ENCODE measurements at places on chromosomes 7 and 10. TPM values are rescaled to one million over a fixed set of nuclear protein-coding genes. Genes with fewer than 3 reads are reported as not detected.

DNA sequence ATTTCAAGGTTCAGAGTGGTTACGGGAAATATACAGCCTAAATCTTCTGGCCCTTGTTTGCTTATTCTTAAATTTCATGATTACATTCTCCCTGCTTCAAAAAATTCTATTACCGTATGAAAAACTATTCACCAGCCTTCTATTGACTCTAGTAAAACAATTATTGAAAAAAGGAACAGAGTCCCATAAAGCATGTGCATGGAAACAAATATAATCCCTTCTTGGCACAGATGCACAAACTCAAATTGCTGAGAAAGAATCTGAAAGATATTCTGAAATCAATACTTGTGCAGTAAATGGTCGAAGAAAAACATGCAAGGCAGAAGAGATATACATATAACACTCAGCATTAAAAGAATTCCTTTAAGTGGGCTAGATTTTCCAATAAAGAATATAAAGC is 83.6 kb downstream of the LRRN3 start:
- no peak for DNase-seq

GRCh38 chr10:27742195-27743011 is 3.2 kb downstream of the MKX start:
- peak; percentile 72 for DNase-seq

- DNase-seq, result no peak
These were observed 24.6 kb upstream of the FAM170B start for GRCh38 chr10:49158404-49158803.

- peak; percentile 7 for DNase-seq
These were observed 12.0 kb upstream of the UBE2D1 start for GRCh38 chr10:58322835-58323209.

The GJD4 gene
- not detected for total RNA-seq

- peak; percentile 42 for DNase-seq
These were observed 19.6 kb upstream of the GPR37 start for GRCh38 chr7:124784879-124785818.

GRCh38 chr7:37230221-37230620 is 218.4 kb downstream of the ELMO1 start:
- DNase-seq, result no peak

The BTRC gene
- total RNA-seq, result 6.4 TPM

GRCh38 chr7:129307592-129307991 is 82.8 kb downstream of the AHCYL2 start:
- no peak for DNase-seq

DNA sequence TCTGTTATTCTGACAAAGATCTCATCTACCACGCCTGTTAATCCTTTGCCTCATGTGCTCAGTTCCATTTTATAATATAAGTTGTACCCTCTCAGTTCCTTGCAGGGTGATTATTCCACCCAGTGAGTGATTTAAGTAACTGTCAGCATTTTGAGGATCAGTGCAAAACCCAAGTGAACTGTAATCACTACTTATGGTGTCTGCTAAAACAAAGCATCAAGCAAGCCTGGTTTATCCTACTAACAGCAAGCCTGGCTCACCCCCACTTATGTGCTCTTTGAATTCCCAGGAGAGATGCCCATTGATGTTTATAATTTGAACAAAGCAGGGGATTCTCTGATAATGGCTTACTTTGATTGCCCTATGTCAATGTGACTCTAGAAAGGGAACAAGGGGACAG is 186.8 kb upstream of the LRGUK start:
- no peak for DNase-seq

The CDHR1 gene
- not detected for total RNA-seq

The ZNF365 gene
- total RNA-seq, result 3.2 TPM

The TMEM130 gene
- 0.37 TPM for total RNA-seq

The MET gene
- total RNA-seq, result 199 TPM

The SYT15 gene
- 0.05 TPM for total RNA-seq

DNA sequence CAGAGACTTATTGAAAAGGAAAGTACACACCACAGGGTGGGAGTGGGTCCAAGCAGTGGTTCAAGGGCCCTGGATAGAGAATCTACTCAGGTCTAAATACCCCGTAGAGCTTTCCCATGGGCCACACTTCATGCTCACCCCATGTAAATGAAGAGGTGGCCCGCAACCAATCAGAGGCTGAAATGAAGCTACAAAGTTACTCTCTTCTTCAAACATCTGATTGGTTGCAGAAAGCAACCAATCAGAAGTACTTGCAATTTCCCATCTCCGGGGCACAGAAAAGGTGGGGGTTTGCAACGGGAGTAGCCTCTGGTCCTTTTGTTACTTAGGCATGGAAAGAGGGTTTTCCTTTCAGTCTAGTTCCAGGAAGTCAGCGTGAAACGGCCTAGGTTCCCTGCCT is 15.2 kb upstream of the GALNTL5 start:
- no peak for DNase-seq

- no peak for DNase-seq
These were observed 1072.9 kb downstream of the REEP3 start for GRCh38 chr10:64594072-64594471.

GRCh38 chr10:55212051-55212450 is 411.0 kb upstream of the PCDH15 start:
- DNase-seq, result no peak

- peak; percentile 41 for DNase-seq
These were observed 117.9 kb downstream of the NPY start for GRCh38 chr7:24401628-24402593.

The PHYH gene
- total RNA-seq, result 7.2 TPM

GRCh38 chr10:85531706-85532105 is 834.9 kb downstream of the GRID1 start:
- no peak for DNase-seq

GRCh38 chr7:133070562-133070961 is 11.3 kb downstream of the CHCHD3 start:
- DNase-seq, result no peak

DNA sequence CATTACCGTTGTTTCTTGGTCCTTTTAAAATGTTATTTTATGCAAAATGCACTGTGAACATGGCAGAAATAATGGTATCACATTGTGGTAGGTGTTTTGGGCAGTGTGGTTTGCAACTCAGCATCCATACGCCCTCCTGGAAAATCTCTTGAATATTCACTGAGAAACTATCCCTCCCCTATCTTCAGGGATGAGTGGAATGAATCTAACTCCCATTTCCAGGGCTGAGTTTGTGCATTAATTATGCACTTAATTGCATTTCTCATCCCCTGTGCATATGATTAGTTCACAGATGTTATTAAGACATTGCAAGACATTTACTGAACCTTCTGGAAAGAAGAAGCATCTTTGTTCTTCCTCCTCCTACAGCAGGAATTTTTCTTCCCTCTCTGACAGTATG is 36.5 kb downstream of the CFAP43 start:
- DNase-seq, result no peak

The MEOX2 gene
- total RNA-seq, result not detected

DNA sequence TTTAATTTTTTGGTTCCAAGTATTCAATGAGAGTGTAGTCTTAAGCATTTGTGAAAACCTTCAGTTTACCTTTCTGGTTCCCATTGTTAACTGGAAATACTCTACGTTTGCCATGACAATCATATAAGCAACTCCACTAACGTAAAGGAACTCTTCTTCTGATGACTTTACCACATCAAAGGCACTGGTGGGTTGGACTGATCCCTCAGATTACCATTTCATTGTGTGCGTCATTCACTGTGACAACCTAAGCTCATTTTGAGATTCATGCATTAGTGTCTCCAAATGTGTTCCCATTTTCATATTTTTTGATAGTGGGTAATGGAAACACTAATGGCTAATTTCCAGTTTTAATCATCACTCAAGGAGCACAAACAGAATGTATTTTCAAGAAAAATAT is 119.9 kb upstream of the COL1A2 start:
- no peak for DNase-seq

The MACC1 gene
- 0.15 TPM for total RNA-seq

DNA sequence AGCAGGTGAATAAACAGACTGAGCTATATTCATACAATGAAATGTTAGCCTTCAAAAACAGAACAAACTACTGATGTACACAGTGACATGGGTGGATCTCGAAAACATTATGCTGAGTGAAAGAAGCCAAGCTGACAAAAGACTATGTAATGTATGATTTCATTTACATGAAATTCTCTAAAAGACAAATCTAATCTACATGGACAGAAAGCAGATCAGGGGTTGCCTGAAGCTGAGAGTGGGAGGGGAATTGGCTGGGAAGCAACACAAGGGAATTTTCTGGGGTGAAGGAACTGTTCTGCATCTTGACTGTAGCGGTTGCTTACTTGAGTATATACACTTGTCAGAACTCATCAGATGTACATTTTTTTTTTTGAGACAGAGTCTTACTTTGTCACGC is 121.7 kb upstream of the SVIL start:
- no peak for DNase-seq

DNA sequence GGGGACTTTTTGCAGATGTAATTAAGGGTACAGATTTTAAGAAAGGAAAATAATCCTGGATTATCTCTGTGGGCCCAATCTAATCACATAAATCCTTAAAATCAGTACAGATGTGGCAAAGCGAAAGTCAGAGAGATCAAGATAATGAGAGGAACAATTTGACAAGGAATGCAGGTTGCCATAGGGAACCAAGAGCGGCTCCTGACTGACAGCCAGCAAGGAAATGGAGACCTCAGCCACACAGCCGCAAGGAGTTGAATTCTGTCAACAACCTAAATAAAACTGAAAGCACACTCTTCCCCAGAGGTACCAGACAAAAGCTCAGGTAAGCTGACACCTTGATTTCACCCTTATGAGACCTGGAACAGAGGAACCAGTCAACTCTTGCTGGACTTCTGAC is 3.4 kb upstream of the PNPLA8 start:
- no peak for DNase-seq

The DPY19L1 gene
- 51.2 TPM for total RNA-seq

DNA sequence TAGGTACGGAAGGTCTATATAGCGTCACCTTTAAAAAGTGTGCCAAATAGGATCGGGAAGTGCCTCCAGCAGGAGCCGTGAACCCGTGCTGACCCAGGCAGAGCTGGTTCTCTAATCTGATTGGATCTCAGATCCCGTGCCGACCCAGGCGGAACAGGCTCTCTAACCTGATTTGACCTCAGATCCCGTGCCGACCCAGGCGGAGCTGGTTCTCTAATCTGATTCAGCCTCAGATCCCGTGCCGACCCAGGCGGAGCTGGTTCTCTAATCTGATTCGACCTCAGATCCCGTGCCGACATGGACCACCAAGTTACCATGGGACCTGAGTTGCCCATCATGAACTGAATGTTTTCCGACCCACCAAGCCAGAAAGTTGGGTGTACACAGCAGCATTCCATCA is 463.9 kb downstream of the PTPRN2 start:
- DNase-seq, result no peak

DNA sequence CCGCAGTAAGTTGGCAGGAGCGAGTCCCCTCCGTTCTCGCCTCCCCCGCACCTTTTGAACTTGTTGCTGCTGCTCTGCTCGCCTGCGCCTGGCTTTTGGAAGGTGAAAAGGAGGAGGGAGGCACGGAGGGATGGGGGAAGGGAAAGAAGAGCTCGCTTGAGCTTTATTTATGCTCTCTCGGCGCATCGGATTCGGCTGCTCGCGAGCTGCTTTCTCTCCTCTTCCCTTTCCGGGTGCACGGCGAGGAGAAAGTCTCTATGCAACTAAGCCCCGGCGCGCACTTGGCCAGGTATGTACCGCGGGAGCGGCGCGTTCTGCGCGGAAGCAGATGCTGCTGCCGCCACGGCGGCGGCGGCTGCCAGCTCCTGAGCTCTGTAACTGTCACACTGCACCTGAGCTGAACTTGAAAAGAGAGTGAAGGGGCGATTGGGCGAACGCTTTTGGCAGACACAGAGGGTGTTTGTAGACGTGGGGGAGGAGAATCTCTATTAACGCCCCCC is 551 bp downstream of the KCND2 start:
- DNase-seq, result no peak

GRCh38 chr7:128937647-128938543 is at the start of gene IRF5:
Gene IRF5 (plus strand): TSS chr7:128937927. CDS start chr7:128942082, 4,155 bp downstream.
- DNase-seq, result peak; percentile 28

The PNLIPRP1 gene
- total RNA-seq, result not detected

The GJC3 gene
- total RNA-seq, result not detected

The COL17A1 gene
- 2.9 TPM for total RNA-seq
